ENCODE measurements at places on chromosomes 6 and 20. TPM values are rescaled to one million over a fixed set of nuclear protein-coding genes. Genes with fewer than 3 reads are reported as not detected.

DNA sequence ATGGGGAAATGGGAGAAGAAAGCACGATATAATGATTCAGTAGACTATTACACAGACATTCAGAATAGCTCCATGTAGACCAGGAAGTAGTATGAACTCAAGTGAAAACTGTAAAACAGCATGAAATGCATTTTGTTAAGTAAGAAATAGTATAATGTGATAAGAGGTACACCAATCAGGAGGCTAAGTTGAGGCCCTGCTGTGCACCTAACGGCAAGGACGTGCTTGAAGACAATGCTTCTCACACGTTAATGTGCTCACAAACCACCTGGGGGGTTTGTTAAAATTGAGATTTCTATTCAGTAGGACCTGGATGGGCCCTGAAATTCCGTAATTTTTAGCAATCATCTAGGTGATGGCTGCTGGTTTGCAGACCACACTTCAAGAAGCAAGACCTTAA lies 178.9 kb upstream of the SULF2 start:
- DNase-seq, result no peak
- no peaks in the 10 kb centered on the region for H3K27me3 ChIP-seq
- no peak overlapping the region for H3K4me3 ChIP-seq
- no peaks in the 10 kb centered on the region for H3K4me1 ChIP-seq
- no peak overlapping the region for H3K27ac ChIP-seq

DNA sequence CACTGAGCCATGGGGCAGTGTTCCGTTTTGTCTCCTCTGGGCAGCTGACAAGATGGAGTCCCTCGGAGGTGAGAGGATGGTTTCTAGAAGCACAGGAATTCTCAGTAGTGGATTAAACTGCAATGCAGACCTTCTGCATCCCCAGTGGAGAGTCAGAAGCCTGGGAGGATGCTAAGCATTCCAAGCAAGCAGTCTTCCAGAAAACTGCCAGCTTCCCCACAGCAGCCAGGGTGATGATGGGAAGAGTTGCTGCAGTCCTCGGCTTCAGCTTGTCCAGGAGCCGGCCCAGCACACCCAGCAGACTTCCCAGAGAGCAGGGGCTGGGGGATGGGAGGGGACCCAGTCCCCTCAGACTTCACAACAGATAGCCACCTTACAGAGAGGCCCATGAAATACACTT lies 163.6 kb downstream of the LY86 start:
- H3K27me3 ChIP-seq, result no peaks in the 10 kb centered on the region
- H3K4me3 ChIP-seq, result no peak overlapping the region
- DNase-seq, result no peak
- H3K27ac ChIP-seq, result peak overlapping the region; percentile 95
- H3K36me3 ChIP-seq, result no peaks in the 10 kb centered on the region
- H3K4me1 ChIP-seq, result peaks cover 40% of the 10 kb centered on the region

- H3K4me1 ChIP-seq, result no peaks in the 10 kb centered on the region
- no peaks in the 10 kb centered on the region for H3K36me3 ChIP-seq
- H3K27ac ChIP-seq, result no peak overlapping the region
- no peak overlapping the region for H3K4me3 ChIP-seq
- no peaks in the 10 kb centered on the region for H3K27me3 ChIP-seq
Observed at GRCh38 chr6:39173270-39173669, 56.0 kb downstream of the KCNK5 start.

Gene ME1
- 52.2 TPM for total RNA-seq

Gene SLC12A5
- total RNA-seq, result not detected

Gene OR2B3
- not detected for total RNA-seq

Gene ADTRP
- not detected for total RNA-seq

Gene SYNGAP1
- 2.2 TPM for total RNA-seq
